ENCODE measurements at places on chromosomes 2 and 18. TPM values are rescaled to one million over a fixed set of nuclear protein-coding genes. Genes with fewer than 3 reads are reported as not detected.

GRCh38 chr2:67854103-67854743 is 208.6 kb downstream of the C1D start:
- H3K27ac ChIP-seq: no peak overlapping the region
- no peak for DNase-seq
- H3K36me3 ChIP-seq: no peaks in the 10 kb centered on the region
- H3K4me3 ChIP-seq: no peak overlapping the region

Gene IL1R2
- 25.4 TPM for total RNA-seq

GRCh38 chr2:38440655-38441054 is 63.6 kb upstream of the ATL2 start:
- no peak overlapping the region for H3K27ac ChIP-seq
- no peak for DNase-seq
- H3K4me1 ChIP-seq: no peaks in the 10 kb centered on the region
- no peak overlapping the region for H3K4me3 ChIP-seq
- H3K27me3 ChIP-seq: no peaks in the 10 kb centered on the region

DNA sequence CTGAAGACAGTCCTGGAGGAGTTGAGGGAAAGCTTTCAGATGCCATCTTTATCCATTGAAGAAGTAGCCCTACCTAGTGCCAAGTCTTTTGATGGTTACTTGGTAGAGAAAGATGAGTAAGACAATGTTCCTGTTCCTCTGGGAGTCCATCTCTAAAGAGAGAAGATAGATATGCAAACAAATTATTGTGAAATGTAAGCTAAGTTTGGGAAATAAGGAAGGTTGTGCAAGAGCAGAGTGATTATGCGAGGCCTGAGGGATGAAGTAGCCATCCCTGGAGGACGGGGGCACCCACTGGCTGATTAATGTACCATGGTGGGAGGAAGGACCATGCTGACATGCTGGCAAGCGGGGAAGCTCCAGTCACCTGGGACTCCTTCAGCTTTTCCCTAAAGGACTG is 994 bp upstream of the DTNA start:
- no peaks in the 10 kb centered on the region for H3K27me3 ChIP-seq
- DNase-seq: no peak
- H3K36me3 ChIP-seq: no peaks in the 10 kb centered on the region
- H3K27ac ChIP-seq: peak overlapping the region; percentile 21
- H3K4me1 ChIP-seq: peaks cover 28% of the 10 kb centered on the region
- no peak overlapping the region for H3K4me3 ChIP-seq

DNA sequence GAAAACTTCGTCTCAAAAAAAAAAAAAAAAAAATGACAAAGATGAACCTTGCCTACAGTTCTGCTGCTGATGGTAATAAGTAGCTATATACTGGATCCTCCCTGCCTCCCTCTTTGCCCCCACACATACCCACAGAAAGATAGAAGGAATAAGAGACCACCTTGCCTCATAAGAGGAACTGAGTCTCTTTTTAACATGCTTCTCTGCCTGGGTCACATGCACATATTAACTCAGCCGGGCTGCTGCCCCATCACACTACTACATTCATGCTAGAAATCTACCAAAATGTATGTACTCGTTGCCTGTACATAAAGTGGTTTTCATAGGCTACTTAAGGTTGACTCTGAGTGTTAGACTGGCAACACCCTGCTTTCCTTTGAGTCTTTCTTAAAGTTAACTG is 78.9 kb upstream of the B3GNT2 start:
- no peak for DNase-seq
- no peaks in the 10 kb centered on the region for H3K27me3 ChIP-seq
- no peaks in the 10 kb centered on the region for H3K36me3 ChIP-seq
- H3K4me1 ChIP-seq: no peaks in the 10 kb centered on the region
- H3K4me3 ChIP-seq: no peak overlapping the region

DNA sequence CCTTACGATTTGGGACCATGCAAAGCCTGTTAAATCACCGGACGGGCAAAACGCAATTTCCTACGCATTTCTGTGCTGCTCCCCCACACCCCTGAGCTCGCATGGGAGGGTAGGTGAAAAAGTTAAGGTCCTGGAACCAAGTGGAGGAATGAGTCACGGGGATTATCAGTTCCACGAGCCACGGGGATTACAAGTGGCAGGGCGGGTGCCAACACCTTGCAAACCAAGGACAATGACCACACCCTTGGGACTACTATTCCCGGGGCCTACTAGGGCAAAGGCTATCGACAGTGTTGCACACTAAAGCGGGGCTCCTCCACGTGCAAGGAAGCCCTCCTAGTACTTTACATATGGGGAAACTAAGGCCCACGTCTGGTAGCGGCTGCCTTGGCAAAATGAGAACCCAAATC is 447 bp downstream of the RETSAT start:
- peak; percentile 75 for DNase-seq
- peak overlapping the region; percentile 69 for H3K27ac ChIP-seq
- H3K4me3 ChIP-seq: peak overlapping the region; percentile 81

- H3K27me3 ChIP-seq: no peaks in the 10 kb centered on the region
- H3K4me3 ChIP-seq: no peak overlapping the region
- no peaks in the 10 kb centered on the region for H3K4me1 ChIP-seq
- no peaks in the 10 kb centered on the region for H3K36me3 ChIP-seq
- no peak for DNase-seq
Measured at GRCh38 chr18:1914489-1914888, 656.8 kb downstream of the METTL4 start.

GRCh38 chr2:71674158-71674851 is 220.9 kb downstream of the DYSF start:
- DNase-seq: peak; percentile 39
- H3K4me1 ChIP-seq: no peaks in the 10 kb centered on the region
- no peaks in the 10 kb centered on the region for H3K27me3 ChIP-seq
- no peak overlapping the region for H3K27ac ChIP-seq
- no peak overlapping the region for H3K4me3 ChIP-seq

DNA sequence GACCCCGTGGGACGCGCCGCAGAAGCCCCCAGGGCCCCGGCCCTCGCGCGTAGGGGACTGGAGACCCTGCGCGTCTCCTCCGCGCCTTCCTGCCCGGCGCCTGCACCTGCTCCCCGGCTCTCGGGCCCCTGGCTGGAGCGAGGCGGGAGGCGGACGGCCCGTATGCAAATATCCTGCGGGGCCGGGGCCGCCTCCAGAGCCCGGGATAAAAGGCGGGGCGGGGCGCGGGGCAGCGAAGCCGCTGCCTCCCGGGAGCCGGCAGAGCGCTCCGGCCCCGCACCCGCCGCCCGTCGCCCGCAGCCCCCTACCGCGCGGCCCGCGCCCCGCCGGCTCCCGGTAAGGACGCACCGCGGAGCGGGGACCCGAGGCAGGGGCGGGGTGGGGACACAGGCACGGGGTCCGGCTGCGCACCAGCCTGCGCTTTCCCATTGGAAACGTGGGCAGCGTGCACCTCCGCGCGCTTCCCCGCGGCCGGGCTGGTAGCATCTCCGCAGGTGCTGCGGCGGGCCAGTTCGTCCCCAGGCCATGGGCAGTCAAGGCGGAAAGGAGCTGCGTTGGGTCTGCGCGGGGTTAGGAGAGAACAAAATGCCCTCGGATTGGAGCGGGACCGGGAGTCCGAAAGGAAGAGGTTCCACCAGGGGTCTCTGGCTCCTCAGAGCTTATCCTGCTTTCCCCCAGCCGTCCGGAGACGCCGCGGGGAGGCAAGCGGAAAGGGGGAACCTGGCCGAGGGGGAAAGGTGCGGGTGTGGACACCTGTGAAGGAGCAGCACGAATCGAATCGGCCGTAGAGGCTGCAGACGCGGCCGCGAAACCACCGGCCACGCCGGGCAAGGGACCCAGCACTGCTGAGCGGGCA is at the start of gene ATP6V1C2:
Gene ATP6V1C2, plus strand, starts transcription at position 235 of the 856 bp plus-strand sequence. CDS start 1,220 bp downstream, outside the sequence.
- H3K4me3 ChIP-seq: peak within 1 kb of the TSS; percentile 90
- H3K27ac ChIP-seq: no peak within 1 kb of the TSS
- no peak for DNase-seq
- H3K4me1 ChIP-seq: peaks cover 13% of the 10 kb centered on the region

Gene ARL5A
- total RNA-seq: 15.8 TPM

Gene BCL2
- 20.5 TPM for total RNA-seq

Gene TRIM43
- total RNA-seq: not detected

DNA sequence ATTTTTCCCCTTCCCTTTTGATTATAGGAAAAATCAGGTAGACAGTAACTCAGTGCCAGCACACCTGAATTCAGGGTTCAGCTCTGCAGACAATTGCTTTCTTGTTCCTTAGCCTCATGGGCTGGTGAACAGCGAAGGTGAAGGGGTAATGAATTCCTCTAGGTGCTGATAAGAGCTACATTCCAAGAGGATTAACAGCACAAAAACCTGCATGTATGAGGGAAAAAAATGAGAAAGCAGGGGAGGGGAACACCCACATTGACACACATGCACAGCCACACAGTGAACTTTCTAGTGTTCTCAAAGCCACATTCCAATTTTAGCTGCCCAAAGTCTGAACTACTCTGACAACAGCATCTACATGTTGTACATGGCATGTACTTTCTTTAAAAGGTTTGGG is 46.1 kb downstream of the SPATS2L start:
- no peaks in the 10 kb centered on the region for H3K27me3 ChIP-seq
- H3K4me3 ChIP-seq: no peak overlapping the region

DNA sequence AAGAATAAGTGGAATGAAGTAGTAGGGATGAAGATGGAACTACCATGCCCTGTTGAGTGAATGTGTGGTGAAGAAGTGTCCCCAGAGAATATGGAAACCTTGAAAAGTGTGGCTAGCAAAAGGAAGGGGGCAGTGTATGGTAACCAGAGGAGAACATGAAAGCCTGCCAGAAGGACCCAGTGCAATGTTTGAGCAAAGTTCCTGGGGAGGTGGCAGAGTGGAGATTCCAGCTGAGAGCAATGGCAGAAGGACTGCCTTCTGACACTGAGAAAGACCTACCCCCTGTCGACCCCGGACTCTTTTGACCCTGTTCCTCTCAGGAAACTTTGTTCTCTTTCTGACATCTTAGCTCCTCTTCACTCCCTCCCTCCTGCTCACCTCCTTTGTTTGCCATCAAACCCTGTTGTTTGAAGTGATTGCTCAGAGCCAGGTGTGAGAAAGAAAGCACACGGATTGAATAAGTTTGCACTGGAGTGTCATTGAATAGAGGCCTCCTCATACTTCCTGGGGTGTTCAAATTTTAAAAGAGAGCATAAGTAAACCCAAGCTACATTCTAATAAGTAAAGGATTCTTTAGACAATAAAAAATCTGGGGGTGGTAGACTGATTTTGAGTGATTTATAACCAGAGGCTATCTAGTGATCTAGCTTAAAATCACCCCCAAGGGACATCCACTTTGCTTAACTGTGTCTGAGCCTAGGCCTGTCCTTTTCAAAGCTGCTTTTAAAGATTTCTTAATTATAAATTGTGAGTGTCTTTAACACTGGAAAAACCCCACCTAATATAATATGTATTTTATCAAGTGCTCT is 57.1 kb downstream of the TRIB2 start:
- no peak for DNase-seq
- no peak overlapping the region for H3K27ac ChIP-seq
- H3K4me1 ChIP-seq: no peaks in the 10 kb centered on the region
- H3K4me3 ChIP-seq: no peak overlapping the region
- no peaks in the 10 kb centered on the region for H3K27me3 ChIP-seq

Gene SP9
- total RNA-seq: not detected

Gene SMYD1
- total RNA-seq: not detected

Gene MCM6
- 62.5 TPM for total RNA-seq

DNA sequence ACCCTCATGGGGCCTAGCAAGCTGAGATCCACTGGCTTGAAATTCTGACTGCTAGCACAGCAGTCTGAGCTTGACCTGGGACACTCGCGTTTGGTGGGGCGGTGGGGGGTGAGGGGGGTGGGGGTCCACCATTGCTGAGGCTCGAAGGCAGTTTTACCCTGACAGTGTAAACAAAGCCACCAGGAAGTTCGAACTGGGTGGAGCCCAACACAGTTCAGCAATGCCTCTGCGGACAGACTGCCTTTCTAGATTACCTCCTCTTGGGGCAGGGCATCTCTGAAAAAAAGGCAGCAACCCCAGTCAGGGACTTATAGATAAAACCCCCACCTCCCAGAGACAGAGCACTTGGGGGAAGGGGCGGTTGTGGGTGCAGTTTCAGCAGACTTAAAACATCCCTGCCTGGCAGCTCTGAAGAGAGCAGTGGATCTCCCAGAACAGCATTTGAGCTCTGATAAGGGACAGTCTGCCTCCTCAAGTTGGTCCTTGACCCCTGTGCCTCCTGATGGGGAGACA is 149.7 kb upstream of the TANK start:
- no peaks in the 10 kb centered on the region for H3K36me3 ChIP-seq
- H3K4me3 ChIP-seq: no peak overlapping the region
- DNase-seq: no peak

DNA sequence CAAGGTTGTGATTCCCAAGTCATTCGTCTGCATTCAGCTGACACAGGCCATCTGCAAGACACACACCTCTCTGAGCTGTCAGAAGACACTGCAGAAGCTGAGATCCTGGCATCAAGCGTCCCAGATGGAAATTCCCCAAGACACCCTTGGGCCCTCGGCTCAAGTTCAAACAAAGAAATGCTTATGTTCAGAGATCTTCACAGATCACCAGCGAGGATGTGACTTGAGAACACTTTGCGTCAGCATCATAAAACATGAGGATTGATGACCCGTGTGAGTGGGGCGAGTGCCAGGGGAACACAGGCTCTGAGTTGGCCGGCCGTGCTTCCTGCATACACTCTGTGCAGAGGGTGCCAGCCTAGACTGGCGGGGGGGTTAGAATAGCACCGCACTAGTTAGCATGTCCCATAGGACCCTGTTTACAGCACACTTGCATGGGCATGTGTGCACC is 36.8 kb downstream of the KCNIP3 start:
- no peaks in the 10 kb centered on the region for H3K36me3 ChIP-seq
- DNase-seq: no peak
- no peak overlapping the region for H3K4me3 ChIP-seq
- H3K27ac ChIP-seq: no peak overlapping the region
- no peaks in the 10 kb centered on the region for H3K27me3 ChIP-seq

- DNase-seq: no peak
- no peaks in the 10 kb centered on the region for H3K4me1 ChIP-seq
- H3K27me3 ChIP-seq: no peaks in the 10 kb centered on the region
- H3K36me3 ChIP-seq: no peaks in the 10 kb centered on the region
Measured at GRCh38 chr2:112733871-112734270, 13.1 kb downstream of the NT5DC4 start.

Gene SCN9A
- 5.5 TPM for total RNA-seq

DNA sequence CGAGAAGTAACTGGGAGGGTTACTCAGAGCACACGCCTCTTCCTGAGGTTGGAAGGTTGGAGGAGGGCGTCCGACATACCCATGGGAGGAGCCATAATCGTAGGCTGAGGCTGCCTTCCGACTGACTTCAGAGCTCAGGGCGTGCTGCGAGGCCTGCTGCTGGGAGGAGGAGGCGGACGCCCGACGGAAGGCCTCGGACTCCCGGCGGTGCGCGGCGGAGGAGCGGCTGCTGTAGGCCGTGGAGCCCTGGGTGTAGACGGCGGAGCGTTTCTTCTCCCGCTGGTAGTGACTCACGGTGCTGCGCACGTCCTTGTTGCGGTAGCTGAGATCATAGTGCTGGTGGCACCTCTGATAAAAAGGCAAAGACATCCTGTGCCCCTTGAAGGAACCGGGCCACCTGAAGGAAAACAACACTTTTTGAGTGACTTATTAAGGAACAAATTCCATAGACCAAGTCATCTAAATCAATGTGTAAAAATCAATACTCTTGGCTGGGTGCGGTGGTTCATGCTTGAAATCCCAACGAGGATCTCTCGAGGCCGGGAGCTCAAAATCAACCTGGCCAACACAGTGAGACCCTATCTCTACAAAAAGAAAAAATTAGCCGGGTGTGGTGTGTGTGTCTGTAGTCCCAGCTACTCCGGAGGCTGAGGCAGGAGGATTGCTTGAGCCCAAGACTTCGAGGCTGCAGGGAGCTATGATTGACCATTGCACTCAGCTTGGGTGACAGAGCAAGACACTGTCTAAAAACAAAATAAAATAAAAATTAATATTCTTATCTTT is 4.7 kb downstream of the MYOM1 start:
- no peak overlapping the region for H3K4me3 ChIP-seq
- peaks cover 13% of the 10 kb centered on the region for H3K36me3 ChIP-seq
- DNase-seq: no peak
- H3K27me3 ChIP-seq: no peaks in the 10 kb centered on the region
- H3K4me1 ChIP-seq: peaks cover 21% of the 10 kb centered on the region

Gene RUFY4
- not detected for total RNA-seq

Gene SNORC
- not detected for total RNA-seq

Gene MERTK
- 11.1 TPM for total RNA-seq

All from ascending aorta (tissue), 2 donors.